ENCODE measurements at places on chromosomes 6 and 20.

DNA sequence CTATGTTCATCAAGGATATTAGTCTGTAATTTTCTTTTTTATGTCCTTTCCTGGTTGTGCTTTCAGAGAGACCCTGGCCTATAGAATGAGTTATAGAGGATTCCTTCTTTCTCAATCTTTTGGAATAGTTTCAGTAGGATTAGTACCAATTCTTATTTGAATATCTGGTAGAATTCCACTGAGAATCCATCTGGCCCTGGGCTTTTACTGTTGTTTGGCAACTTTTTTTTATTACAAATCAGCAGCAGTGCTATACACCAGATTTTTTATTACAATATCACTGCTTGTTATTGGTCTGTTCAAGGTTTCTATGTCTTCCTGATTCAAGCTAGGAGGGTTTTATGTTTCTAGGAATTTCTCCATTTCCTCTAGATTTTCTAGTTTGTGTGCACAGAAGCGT is 50.0 kb upstream of the NRSN1 start:
- DNase-seq: no peak

- DNase-seq: peak; percentile 38
These were observed 11.2 kb downstream of the ZNF337 start for GRCh38 chr20:25685276-25686080.

- no peak for DNase-seq
These were observed 302.8 kb downstream of the BTBD9 start for GRCh38 chr6:38336922-38337321.

DNA sequence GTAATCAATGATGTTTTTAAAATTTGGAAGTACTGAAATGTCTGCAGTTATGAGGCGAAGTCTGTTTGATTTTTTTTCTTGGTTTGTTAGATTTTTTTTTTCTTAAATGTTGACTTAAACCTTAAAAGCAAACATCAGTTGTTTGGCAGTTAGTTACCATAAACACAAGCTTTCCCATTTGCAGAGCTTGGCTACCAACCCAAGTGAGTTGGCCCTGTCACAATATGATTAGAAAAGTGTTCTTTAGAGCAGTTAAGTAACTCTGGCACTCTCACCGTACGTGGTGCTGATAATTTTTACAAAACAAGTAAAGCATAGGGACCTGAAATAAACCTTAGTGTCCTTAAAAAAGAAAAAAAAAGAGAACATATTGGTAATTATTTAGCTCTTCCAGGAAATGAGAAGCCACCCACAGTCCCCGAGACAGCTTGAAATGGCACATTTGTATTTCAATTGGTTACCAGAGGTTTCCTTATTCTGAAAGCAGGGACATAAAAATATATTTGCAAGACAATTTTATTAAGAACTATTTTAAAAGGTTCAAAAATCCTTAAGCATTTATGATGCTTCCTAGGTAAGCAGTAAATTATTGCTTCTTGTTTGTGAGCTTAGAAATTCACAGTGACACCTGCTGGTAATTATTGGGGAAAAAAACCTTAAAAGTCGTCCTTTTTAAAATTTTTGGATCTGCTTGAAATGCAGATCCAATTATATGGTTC is 3.9 kb downstream of the HEY2 start:
- DNase-seq: no peak

DNA sequence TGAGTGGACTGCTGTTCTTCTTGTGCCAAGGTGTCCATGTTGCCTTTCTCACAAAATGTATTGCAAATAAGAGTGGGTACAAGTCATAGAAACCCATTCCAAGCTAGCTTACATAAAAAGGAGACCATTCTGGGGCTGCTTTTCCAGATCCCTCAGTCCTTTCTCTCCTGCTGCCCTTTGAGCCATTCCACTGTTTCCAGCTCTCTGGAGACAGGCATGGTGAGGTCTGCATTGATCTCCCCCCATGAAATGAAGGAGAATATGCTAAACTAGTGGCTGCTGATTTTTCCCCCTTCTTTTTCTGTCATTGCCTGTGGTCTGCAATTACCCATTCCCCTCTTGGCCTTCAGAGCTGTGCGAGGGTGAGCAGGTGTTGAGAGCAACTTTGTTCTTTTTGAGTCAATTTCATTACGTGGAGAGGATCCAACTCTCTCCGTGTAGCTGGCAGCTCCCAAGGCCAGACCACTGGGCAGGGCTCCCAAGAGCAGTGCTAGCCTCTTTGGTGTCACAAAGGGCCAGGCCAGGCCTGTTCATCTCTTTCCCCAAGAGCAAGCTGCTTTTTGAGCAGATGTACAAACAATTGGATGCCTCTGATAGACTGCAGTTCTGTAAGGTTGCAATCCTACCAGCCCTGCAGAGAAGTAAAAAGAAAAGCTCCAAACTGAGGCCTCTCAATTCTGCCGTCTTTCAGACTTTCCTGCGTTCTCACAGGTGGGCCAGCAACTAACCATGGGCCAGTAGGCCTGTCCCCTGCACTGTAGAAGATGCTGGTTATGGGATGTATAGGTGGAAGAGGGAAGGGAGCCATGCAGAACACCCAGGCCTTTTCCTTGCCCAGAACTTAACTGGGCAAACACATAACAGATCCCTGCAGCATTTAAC is 96.1 kb upstream of the ARMC2 start:
- no peak for DNase-seq

GRCh38 chr6:107545763-107546162 is 55.8 kb downstream of the SOBP start:
- DNase-seq: no peak

- no peak for DNase-seq
These were observed 113.3 kb downstream of the AFG1L start for GRCh38 chr6:108407904-108408827.

- no peak for DNase-seq
These were observed 90.3 kb downstream of the FOXF2 start for GRCh38 chr6:1479601-1480221.

Data from GM10248 (cell line).